ENCODE measurements at places on chromosomes 1 and 21.

- DNase-seq, result no peak
These were observed 30.9 kb downstream of the CCN1 start for GRCh38 chr1:85611425-85611824.

DNA sequence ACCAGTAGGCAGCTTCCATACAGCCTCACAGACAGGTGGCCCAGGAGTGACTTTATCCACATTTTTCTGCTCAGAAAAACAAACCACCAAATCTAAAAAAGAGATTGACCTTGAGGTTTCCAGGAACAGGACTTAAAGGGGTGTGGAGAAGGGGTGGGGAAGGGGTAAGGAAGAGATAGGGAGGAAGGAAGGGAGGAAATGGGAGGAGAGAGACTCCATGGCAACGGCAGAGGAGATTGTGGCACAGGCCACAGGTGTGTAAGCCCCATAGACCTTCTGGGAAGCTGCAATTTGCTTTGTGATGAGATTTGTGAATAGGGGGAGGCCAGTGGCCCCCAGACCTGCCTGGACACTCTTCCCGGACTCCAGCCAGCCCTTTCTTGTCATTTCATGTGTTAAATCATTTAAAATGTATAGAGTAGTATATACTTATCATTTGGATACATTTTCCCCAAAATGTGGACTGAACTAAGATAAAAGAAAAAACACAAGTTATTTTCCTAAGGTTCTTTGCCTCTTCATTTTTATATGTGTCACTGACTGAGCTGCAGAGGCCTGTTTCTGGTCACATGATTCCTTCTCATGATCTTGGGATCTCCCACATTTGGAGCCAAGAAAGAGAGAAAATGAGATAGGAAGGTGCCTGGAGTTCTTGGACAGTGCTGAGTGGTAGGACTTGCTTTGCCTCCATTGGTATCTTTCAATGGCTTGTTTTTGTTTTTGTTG lies 55.5 kb downstream of the CLIC6 start:
- DNase-seq, result no peak

- DNase-seq, result no peak
These were observed 45.4 kb downstream of the SELENOF start for GRCh38 chr1:86868477-86868876.

- DNase-seq, result no peak
These were observed 9.4 kb upstream of the CTBS start for GRCh38 chr1:84583648-84584047.

DNA sequence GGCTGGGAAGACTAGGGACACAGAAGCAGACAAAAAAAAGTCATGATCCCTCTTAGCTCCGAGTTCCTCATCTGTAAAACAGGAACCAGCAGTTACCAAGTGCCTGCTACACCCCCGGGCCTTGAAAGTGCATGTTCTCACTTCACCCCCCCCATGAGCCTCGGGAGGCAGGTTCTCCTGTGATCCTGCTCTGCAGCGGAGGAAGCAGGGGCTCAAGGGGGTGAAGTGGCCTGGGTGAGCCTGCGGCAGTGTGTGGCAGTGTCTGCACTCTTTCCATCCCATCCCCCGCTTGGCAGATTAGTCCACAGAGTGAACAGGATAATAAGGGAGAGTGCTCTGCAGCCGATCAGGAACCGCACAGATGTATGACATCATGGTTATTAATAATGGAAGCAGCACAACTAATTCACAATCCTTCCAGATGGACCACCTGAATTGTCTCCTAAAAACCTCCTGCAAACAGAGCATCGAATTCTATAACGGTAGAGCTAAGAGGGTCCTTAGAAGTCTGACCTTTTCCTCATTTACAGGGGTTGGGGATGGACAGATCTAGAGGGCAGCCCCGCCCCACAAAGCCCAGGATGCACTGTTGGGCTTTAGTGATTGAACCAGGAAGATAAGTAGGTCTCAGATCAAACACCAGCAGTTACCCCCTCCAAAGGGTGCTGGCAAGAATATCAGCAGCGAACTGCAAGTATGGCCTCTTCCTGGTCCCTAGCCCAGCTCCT lies 174.1 kb upstream of the EDN2 start:
- peak; percentile 75 for DNase-seq

DNA sequence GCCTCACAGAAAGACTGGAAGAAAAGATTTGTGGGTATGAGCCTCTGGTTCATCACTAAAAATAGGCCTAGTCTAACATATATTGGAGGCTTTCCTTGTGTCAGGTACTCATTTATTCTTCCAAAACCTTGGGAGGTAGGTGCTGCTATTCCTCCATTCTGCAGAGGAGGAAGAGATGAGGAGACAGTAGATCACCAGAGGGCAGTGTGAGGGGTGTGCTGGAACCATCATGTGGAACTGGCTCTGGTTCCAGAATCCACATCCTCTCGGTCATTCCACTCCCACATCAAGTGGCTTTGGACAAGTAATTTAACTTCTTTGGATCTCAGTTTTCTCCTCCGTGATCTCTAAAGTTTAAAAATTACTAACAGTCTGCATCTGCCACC lies 7.4 kb upstream of the INKA2 start:
- no peak for DNase-seq

- no peak for DNase-seq
These were observed 22.2 kb upstream of the SLC5A9 start for GRCh38 chr1:48200166-48200900.

DNA sequence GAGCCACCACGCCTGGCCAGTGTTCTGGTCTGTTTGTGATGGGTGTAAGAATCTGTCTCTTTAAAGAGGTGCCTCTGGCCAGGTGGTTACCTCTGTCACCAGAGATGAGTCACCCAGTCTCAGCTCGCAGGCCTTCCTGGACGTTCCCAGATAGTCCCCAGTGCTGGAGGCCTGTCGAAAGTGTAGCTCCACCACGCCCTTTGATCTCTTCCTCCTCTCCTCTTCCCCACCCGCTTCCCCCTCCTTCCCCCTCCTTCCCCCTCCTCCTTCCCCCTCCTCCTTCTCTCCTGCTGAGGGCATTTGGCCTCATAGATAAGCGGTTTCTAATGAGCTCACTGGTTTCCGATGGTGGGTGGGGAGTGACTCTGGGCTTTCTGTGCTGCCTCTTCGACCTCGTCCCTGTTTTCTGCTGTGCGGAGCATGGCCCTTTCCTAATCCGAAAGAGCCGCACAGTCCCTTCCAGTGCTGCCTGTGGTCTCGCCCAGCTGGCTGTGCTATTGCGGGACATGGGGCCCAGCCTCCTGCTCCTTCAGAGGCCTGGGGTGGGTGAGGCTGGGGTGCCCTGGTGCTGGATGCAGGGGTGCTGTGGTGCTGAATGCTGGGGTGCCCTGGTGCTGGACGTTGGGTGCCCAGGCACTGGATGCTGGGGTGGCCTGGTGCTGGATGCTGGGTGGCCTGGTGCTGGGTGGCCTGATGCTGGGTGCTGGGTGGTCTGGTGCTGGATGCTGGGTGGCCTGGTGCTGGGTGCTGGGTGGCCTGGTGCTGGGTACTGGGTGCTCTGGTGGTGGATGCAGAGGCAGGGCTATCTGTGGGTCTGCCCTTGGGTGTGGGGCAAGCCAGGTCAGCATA lies 19.2 kb downstream of the AGPAT3 start:
- peak; percentile 87 for DNase-seq

All from hematopoietic multipotent progenitor cell (in vitro differentiated cells).